Right renal cortex interstitium (tissue), 3 donors: ENCODE measurements at places on chromosomes 2 and 18.
A peak's percentile ranks its signal among the peaks of the same experiment; 100 is the strongest.

- no peak for DNase-seq
Measured at GRCh38 chr2:130766037-130766436, 10.7 kb downstream of the AMER3 start.

DNA sequence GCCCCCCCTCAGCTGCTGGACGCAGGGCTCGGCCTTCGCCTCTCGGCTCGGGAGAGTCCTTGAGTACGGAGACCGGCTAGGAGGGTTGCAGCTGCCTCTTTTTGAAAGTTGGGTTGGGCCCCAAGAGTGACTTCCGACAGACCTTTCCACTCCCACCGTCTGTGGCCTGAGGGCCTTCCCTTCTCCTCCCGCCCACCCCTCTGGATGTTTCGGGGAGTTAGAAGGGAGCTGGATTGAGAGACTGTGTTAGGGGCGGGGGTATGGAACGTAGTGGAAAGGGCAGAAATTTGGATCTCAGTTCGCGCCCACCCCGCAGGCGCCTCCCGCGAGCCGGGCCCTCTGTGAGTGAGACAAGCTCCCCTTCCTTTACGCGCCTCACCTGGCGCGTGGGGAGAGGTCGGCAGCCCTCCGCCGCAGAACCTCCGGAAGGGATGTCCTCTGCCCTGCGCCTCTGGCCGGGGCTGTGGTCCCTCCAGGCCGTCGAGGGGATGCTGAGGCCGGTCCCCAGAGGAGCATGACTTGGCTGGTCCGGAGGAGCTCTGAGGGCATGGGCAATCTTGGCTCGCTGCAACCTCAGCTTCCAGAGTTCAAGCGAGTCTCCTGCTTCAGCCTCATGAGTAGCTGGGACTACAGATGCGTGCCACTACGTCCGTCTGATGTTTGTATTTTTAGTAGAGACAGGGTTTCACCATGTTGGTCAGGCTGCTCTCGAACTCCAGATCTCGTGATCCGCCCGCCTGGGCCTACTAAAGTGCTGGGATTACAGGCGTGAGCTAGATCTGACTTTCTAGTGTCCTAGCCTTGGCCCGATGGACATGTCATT is 15.9 kb downstream of the C2orf74 start:
- DNase-seq = peak; percentile 27

GRCh38 chr2:108589781-108590180 is 55.5 kb downstream of the LIMS1 start:
- no peak for DNase-seq

DNA sequence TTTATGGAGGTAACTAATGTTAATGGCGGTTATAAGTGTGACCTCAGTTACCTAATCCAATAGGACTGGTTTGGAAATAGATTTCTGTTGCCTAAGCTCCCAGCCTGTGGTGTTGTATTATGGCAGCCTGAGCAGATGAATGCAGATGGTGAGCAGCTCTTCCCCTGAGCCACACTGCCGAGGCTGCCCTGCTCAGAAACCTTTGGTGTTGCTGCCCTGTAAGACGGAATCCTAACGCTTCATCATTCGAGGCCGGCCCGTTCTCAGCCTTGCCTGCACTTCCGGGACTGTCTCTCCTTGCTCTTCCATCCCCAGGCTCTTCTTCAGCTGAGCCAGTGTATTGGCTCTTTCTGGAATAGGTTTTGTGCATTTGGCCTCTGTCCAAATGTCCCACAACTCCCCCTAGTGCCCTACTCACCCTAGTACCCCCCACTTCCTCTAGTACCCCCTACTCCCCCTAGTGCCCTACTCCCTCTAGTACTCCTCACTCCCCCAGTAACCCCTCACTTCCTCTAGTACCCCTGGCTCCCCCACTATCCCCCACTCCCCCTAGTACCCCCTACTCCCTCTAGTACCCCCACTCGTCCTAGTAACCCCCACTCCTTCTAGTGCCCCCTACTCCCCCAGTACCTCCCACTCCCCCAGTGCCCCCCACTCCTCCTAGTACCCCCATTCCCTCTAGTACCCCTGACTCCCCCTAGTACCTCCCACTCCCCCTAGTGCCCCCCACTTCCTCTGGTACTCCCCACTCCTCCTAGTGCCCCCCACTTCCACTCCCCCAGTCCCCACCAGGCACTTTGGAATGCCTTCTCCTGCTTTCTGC is 106.0 kb upstream of the TAF1B start:
- DNase-seq = no peak

DNA sequence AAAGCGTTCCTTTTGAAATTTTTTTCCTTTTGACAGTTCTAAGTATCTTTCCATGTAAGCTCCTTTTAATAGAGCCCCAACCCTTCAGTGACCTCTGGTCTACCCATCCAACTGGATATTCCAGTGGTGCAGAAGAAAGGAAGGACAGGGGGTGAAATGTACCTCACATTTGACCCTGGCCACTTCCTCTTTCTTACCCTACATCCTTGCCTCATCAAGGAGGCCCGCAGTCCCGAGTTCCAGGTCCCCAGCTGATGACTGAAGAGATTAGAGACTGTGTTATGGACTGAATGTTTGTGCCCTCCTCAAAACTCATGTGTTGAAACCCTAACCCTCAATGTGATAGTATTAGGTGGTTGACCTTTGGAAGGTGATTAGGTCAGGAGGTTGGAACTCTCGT is 158.1 kb downstream of the RBM43 start:
- DNase-seq = no peak

DNA sequence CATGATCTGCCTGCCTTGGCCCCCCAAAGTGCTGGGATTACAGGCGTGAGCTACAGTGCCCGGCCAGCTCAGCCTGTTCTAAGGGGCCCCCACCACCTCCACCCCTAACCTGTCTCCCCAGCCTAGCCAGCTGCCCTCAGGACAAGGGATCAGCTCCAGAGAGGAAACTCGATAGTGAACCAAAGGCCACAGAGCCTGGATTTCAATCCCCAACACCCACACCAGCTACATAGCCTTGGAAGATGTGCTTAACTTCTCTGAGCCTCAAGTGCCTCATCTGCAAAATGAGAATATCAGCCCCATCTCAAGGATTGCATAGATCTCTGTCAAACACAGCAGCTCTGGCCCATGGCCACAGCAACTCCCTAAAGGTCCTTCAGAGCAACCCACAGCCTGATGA is 32.0 kb downstream of the BIN1 start:
- DNase-seq = no peak

DNA sequence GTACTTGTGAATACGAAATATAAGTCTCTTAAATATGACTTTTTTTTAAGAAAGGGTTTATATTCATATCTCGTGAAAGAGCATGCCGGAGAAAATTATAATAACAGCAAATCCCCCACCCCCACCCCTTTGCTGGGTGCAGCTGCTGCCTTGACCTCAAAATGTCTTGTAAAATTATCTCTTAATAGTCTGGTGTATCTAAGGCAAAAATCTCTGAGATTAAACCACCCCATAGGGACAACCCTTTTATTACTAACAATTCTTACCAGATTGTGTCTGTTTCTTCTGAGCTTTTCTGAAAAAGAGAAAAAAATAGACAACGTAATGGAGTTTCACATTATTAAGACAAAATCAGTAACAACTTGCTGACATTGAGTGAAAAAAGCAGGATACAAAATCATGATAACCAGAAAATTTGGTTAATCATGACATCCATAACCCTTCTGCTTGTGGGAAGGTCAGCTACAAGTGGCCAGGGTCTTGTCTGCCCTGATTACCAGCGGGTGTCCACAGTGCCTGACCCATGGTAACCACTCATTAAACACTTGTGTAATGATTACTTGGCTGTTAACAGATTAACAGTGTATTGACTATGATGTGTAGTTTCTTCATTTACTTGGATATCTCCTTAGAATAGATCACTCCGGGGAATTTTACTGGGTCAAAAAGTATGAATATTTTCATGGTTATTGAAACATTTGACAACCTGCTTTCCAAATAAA is 1.5 kb downstream of the STRADB start:
- DNase-seq = no peak

- DNase-seq = no peak
Measured at GRCh38 chr18:23355206-23355605, 97.9 kb upstream of the RIOK3 start.

- DNase-seq = no peak
Measured at GRCh38 chr2:168198476-168199207, 48.8 kb downstream of the STK39 start.

GRCh38 chr2:74327627-74328026 is 15.6 kb downstream of the SLC4A5 start:
- DNase-seq = no peak

GRCh38 chr2:127618551-127619202 is 27.3 kb upstream of the GPR17 start:
- DNase-seq = no peak

DNA sequence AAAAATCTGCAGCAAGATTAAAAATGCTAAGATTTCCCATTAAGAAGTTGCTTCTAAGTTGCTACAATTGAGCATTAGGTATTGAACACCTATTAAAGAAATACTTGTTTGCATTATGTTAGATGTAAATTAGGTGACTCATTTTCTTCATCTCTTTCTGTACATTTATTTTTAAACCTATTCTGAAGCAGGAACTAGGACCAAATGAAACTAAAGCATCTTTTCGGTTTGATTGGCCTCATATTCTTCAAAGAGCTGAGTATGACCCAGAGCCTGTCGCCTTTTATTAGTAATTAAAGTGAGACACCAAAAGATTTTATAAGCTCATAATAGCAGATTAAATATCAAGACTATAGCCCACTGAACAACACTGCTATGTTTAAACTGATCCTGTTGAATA is 83.4 kb upstream of the ZEB2 start:
- no peak for DNase-seq

DNA sequence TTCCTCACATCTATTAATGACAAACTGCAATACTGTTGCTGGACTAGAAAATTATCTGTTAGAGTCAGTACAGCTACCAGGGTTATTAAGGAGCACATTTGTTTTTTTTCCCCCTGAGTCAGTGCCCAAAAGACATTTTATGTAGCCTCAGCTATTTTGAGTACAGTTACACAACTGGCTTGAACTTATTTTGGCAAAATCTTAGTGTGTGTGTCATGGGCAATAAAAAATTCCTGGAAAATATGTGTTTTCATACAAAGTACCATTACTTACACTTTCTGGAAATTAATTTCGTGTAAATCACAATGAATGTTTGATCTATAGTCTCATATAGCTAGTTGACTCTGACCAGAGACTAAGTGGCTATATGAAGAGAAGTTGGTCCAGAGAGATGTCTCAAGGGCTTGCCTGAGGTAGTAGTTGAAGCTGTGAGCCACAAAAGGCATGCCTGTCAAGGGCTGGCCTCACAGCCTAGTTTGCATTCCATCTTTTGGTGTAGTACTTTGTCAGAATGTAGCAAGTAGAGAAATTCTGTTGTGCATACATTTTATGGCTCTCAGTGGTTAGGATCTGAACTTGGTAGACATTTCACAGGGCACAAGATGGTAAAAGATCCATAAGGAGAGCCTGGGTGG is 283.4 kb downstream of the MTX2 start:
- DNase-seq = no peak

GRCh38 chr2:120255986-120256650 is 3.5 kb downstream of the RALB start:
- DNase-seq = no peak

GRCh38 chr2:18455236-18455862 is 105.1 kb downstream of the RDH14 start:
- no peak for DNase-seq

- DNase-seq = no peak
Measured at GRCh38 chr2:161165811-161166210, 5.6 kb downstream of the TANK start.

- DNase-seq = no peak
Measured at GRCh38 chr2:178331474-178332432, 119.2 kb downstream of the PRKRA start.

GRCh38 chr2:180219491-180219890 is 212.4 kb upstream of the CWC22 start:
- no peak for DNase-seq

DNA sequence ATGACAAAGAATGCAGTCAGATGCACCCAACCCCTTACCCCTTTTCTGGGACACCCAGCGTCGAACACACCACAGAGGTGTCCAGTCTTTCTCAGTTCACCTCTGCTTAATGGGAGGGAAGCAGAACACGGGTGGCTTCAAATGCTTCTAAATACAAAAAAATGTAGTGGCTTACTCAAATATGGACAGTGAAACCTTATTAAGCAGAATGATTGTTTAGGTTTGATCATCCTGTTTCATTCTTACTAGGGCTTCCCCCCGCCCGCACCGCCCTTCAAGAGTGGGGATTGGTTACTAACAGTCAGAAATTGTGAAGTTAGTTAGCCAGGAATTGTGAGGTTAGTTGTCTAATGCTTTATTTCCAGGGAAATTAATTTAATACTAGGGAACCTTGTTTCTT is 21.6 kb downstream of the ATG16L1 start:
- DNase-seq = no peak

- no peak for DNase-seq
Measured at GRCh38 chr2:88136817-88137216, 9.0 kb upstream of the FABP1 start.

DNA sequence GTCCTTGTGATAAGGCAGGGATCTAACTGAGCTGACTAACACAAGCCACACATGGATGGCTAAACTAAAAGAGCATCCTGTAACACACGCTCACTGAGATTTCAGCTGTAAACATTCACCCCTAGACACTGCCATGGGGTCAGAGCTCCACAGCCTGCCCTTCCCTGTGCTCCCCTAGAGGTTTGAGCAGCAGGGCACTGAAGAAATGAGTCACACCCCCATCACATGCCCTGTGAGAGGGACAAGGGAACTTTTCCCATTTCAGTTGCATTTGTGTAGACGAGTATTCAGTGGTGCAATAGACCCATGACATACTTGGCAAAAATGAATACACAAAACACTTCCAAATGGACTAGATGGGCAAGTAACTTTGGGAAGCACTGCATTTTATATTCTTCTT is 402.4 kb upstream of the LRRTM1 start:
- DNase-seq = no peak

DNA sequence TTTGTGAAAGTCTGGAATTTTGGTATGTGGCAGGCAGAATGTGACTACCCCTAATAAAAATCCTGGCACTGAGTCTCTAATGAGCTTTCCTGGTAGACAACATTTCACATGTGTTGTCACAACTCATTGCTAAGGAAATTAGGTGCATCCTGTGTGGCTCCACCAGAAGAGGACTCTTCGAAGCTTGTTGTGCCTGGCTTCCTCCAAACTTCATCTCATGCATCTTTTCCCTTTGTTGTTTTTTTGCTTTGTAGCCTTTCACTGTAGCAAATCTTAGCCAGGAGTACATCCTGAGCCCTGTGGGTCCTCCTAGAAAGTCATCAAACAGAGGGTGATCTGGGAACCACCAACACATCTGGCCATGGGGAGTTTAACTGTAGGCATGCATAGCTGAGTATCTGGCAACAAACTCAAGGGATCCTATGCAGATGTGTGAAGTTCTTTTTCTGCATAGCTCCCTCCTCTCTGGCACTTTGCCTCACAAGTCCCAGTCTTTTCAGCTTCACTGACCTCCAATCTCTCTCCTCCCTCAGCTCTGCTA is 42.1 kb upstream of the SERTAD2 start:
- no peak for DNase-seq

- DNase-seq = no peak
Measured at GRCh38 chr2:88698498-88699233, 7.2 kb downstream of the RPIA start.

- DNase-seq = no peak
Measured at GRCh38 chr2:55232863-55233657, 572 bp downstream of the RPS27A start.
